Iris pigment epithelial cell (primary cell): ENCODE measurements at places on chromosomes 5 and 9.

DNA sequence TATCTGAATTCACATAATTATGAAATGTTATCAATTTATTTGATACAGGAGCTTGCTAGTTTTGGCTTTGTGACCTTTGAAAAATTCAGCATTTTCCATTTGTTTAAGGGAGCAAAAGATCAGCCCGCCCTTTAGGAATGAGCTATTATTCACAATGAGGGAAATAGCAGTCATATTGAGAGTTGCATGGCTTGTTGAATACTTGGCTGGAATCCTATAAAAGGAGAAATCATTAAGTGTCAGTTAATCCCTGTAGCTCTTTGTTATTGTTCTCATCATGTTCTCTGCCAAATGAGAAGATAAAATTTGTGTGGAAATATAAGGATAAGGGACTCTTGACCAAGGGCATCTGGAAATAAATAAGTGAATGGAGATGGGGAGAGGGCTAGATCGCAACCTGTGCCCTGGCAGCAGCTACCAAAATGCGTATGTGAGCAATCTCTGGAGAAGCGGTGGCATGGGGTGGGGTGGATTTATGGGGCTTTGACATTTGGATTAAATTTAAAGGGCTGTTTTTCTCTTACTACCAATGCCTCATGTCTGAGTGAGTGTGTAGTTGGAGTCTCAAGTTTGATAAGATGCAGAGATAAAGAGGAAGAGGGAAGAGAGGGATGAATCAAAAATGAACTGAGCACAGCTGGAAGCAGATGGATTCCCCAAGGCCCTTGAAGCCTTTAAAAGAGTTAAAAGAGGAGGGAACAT lies 237.6 kb downstream of the NNT start:
- no peak for DNase-seq

GRCh38 chr5:123083298-123083697 lies 5.7 kb upstream of the PRDM6 start:
- DNase-seq = no peak

DNA sequence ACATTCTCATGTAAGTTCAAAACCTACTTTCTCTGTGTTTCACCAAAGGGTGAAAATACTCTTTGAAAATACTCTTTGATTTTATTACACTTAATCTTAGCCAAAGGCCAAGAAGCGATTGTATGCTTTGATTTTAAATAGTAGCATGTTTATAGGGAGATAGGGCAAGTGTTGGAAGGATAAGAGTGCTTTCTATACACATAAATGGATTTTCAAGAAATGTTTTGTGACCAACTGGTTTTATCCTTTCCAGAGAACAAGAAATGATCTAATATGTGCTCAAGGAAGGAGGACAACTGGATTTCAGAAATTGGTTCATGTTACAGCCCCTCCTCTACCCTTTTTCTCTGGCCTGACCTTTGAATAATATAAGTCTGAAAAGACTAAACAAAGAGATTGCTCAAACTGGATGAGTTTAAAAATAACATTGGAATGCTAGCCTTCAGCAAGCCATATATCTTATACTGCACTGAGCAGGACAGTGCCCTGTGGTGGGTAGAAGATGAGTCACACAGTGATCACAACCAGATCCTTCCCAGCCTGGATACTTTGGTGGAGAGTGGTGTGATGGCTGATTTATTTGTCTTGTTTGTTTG lies 13.1 kb downstream of the PALM2AKAP2 start:
- DNase-seq = peak; percentile 92

DNA sequence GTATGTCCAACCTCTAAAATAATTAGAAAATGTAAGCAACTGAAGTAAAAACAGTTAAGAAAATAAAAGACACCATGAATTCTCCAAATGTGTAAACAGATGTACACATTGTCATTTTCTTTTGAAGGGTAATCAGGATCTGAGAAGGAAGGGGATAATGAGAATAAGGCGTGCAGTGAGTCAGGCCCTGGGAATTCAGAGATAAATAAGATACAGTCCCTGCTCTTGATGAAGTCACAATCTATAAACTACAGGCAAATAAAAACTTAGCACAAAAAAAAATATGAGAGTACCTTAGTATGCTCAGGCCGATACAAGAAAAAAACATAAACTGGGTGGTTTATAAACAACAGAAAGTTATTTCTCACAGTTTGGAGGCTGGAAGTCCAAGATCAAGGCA lies 315.3 kb downstream of the DNAH5 start:
- DNase-seq = no peak

DNA sequence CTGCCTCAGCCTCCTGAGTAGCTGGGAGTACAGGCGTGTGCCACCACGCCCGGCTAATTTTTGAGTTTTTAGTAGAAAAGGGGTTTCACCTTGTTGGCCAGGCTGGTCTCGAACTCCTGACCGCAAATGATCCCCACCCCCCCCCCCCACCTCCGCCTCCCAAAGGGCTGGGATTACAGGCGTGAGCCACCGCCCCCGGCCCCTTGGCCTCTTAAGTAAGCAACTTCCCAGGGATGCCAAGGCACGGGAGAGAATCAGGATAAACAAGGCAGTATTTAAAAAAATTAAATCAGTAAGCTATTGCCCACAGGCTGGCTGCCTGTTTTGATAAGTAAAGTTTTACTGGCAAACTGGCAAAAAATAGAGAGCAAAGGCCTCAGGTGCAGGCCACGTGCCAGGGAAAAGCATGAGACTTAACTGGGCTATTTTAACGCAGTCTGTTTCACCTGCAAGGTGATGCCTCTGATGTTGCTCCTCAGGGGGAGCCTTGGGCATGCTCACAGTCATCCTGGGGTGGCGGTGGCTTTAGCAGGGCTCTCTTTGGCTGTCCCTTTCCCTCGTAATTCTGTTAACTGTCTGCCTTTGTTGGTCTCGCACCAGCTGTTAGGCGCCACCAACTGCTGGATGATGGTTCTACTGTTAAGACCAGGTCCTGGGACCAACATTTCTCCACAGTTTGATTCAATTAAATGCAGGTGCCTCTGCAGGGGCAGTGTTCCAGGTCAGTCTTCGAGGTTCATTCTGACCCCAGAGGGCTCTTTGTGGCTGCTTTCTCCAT lies 19.4 kb upstream of the RNF130 start:
- peak; percentile 48 for DNase-seq

GRCh38 chr9:92175441-92175840 lies 60.2 kb upstream of the SPTLC1 start:
- no peak for DNase-seq

DNA sequence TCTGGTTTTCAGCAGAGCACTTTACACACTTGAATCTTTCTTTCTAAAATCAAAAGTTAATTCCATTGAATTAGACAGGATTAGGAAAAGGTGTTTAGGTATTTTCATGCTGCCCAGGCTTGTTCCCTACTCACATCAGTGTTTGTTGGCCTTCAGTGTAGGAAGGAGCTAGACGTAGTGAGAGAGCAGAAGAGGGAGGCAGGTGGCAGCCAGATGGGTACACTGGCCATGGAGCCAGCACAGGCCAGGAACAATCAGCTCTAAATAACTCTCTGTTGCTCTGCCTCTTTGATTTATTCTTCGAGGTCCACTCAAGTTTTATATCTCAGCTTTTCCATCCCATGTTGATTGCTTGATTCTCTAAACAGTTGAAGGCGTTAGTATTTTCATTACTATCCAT lies 529.6 kb downstream of the PSAT1 start:
- DNase-seq = no peak

DNA sequence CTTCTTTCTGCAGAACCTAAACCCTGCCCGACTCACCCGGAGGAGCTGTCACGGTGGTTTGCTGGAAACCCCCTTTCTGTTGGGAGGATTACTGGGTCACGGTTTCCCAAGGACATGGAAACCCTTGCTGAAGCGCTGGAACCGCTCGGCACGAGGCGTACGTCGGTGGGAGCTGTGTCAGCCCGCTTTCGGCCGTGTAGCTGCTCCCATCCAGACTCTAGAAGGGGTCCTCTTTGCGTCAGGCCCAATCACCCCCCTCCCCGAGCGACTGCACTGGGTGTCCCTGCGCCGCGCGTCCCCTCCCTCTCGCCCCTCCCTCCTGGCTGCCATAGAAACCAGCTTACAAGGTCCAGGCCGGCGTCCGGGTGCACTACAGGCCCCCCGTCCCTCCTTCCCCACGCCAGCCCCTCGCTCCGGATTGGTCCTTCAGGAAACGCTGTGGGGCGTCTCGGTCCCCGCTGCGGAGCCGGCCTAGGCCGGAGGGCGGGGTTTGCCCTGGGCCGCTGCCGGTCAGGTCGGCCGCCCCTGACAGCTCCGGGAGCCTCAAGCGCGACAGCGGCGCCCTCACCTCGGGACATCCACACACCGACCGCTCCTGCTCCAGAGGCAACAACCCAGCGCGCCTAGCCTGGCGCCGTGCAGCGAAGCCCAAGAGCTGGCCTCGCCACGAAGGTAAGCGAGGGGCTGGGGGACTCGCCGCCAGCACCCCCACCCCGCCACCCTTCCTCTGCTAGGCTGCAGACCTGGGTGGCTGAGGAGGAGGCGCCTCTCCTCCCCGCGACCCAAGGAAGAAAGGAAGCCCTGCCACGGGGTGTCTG lies at the start of gene NIM1K:
NIM1K (plus strand) TSS at position 486 of the 818 bp plus-strand sequence. CDS start 53,551 bp downstream, outside the sequence.
- DNase-seq = peak; percentile 37

DNA sequence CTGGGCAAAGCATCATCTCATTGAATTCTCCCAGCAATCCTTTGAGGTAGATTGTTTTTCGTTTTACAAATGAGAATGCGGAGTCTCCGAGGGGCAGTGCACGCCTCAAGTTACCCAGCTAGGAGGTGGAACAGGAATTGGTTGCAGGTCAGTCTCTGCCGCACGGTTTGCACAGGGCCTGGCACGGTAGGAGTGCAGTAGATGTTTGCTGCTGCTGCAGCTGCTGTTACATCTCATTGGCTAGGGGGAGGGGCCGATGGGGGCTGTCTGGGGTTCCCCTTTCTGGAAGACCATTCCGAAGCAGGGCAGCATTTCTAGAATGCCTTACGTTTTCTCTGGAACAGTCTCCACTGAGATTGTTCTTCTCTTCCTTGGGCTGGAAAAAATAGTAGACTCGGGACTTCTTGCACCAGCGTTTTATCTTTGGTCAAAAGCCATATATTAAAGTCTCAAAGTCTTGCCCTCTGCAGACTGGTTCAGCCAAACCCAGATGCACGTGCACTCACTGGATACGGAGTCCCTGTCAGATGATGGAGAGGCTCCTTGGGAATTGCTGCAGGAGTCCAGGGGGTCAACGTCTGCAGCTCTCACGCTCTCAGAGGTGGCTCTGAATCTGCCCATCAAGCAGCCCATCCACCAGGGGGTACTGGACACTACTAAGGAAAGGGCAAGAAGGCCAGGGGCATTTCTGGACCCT lies 1.2 kb downstream of the USP20 start:
- no peak for DNase-seq

GRCh38 chr5:23234197-23234596 lies 273.2 kb upstream of the PRDM9 start:
- DNase-seq = no peak

GRCh38 chr9:117018966-117019617 lies 332.0 kb downstream of the TRIM32 start:
- no peak for DNase-seq

GRCh38 chr5:58786711-58787303 lies 203.9 kb downstream of the RAB3C start:
- no peak for DNase-seq

DNA sequence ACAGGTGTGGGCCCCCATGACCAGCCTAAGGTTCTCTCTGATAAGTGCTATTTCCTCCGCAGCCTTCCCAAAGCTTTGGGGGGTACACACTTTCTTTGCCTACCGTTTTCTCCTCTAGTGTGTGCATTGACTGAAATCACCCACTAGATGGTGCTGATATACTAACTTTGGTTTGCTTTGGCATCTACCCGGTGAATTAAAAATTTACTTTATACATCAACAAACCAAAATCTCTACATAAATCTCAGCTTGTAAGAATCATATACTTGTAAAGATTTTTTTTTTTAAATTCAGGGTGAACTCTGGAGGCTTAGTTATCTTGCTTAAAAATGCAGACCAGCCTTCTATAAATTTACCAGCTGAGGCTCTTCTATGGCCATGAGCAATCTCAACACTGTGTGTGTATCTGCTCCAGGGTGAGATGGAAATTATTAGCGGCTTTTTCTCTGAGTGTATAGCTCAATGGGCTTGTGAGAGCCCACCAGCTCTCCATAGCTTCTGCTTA lies 475.7 kb upstream of the TNC start:
- peak; percentile 64 for DNase-seq

DNA sequence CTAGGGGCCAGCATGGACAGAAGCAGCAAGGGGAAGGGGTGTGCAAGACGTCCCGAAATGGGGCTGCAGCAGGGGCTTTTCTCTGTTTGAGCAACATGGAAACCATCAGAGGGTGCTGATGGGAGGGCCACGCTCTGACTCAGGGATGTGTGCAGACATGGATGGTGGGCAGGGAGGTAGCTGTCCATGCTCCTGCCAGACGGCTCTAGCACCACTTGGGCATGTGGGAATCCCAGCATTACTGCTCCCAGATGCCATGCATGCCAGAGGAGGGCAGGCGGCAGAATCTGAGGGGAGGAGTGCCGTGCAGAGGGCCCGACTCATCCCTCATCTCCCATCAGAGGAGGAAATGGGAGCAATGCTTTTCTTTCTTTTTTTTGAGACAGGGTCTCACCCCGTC lies 45.6 kb upstream of the SLC25A51 start:
- DNase-seq = no peak

- DNase-seq = no peak
Observed at GRCh38 chr5:109792613-109793012, 102.9 kb downstream of the MAN2A1 start.

GRCh38 chr5:154858972-154859871 lies 795 bp downstream of the CNOT8 start:
- DNase-seq = peak; percentile 23

DNA sequence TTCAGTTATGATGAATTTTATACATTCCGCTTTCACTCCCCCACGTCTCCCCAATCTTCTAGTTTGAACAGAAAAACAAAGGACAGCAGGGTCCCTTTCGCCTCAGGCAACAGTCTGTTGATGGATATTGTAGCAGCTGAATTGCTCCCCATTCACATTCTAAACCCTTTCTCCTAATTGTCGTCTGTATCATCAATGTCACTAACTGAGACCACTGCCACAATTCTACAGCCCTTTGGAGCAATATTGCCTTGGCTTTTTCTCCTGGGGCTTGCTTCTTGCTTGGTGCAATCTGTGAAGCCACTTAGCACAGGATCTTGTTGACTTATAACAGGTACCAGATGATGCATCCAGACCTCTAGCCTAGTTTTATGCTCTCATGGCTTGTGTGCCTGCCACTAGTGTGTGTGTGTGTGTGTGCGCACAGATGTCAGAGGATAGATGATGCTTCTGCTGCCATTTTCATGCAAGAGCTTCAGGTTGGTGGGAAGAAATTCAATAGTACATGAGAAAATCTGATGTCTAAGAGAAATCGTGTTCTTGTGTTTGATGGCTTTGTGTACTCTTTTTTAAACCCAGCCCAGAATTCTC lies 195.2 kb upstream of the ISL1 start:
- DNase-seq = no peak

DNA sequence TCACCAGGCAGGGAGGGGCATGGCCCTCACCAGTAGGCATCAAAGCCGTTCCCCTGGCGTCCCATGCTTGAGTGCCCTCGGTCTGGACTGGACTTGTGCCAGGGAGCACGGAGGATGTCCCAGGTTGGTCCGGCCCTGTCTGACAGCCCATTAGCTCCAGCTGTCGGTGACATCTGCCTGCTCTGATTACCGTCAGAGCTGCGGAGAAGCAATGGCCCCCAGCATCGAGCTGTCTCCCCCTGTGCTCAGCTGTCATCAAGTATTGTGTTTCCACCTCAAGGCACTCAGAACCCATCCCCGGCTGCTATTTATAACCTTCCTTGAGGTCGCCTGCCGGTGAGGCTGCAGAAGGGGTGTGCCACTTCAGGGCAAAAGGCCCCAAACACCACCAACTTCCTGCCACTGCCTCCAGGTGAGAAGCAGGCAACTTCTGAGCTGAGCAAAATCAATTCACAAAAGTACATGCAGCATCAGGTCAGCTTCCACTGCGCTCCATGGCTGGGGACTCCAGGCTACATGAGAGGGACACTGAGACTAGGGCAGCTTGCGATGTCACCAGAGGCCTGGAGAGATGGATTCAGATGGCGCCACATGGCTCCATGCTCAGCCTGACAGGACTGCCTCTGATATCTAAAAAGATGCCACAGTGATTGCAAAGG lies 142.7 kb downstream of the C5orf15 start:
- no peak for DNase-seq
